CD4-positive, alpha-beta T cell treated with Interleukin-6 at 100 ng/mL for 8 hours (primary cell): ENCODE measurements at places on chromosomes 3 and 15.

GRCh38 chr15:60791216-60791615, 312.3 kb upstream of the ICE2 start:
- no peak for DNase-seq

DNA sequence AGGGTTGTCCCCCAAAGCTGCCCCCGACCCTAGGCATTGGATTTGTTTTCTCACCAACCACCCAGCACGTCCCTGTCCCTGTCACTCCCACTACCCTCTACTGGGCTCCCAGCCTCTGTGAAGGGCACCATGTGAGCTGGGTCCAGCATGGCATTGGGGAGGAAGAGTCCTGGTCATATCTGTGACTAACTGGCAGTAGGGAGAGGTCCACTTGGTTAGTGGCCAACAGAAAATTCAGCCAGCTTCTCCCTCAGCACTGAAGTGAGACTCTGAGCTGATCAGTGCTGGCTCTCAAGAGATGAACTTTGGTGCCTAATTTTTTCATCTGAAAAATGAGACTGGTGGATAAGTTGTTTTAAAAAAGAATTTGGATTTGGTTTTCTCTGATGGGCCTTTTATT, 11.3 kb upstream of the KIF23 start:
- DNase-seq, result no peak

GRCh38 chr3:172094621-172095557, 55.5 kb downstream of the FNDC3B start:
- DNase-seq, result no peak

DNA sequence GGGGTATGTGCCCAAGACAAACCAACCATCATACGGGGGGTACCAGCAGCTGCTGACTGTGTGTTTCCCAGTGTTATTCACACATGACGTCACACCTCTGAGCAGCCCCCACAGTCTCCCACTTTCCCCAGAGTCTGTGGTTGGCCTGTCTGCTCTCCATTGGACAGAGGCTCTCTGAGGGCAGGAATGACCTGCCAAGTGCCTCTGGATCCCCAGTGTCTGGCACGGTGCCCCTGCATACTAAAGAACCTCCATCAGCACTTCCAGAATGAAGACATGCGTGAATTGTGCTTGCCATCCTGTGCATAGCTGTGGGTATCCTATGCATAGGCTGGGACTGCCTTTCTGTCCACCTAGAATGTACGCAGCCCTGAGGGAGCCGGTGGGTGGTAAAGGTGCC, 3.5 kb upstream of the CCDC9B start:
- no peak for DNase-seq

DNA sequence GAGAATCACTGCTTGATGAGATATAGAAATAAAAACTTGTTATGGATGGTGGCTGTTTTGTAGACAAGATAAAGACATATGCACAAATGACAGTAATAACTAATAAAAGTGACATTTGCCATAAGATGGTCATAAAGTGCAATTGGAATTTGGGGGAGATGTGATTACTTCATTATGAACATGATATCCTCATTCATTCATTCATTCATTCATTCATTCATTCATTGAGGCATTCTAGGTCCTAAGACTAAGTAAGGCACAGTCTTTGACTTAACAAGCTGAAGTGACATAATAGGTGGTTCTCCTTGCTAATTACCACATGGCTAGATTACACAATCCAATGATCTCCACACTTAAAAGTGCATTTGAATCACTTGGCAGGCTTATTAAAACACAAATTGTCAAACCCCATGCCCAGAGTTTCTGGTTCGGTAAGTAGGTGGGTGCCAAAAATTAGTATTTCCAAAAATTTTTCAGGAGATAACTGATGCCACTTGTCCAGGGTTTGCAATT, 18.9 kb downstream of the RAP2B start:
- no peak for DNase-seq

GRCh38 chr3:54014067-54014466, 108.3 kb upstream of the CACNA2D3 start:
- no peak for DNase-seq

DNA sequence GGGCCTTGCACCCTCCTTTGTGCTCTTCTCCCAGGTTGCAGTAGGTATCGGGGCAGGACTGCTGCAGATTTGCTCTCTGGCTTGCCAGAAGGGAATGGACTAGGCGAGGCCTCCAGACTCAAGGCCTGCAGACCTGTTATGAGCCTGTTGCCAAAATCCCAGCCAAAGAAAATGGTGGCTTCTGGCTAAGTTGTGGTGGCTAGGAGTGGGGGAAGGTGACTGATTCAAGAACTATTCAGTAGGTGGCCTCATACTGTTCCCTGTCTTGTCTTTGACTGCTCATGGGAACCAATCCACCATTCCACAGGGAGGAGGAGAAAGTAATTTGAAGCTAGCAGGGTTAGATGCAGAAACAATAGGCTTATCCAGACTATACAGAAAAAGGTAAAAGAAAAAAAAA, 380.4 kb upstream of the PROK2 start:
- DNase-seq, result no peak

- no peak for DNase-seq
These were observed 24.7 kb downstream of the C3orf20 start for GRCh38 chr3:14699643-14700042.

- DNase-seq, result no peak
These were observed 41.1 kb upstream of the ZNF148 start for GRCh38 chr3:125416235-125416634.

GRCh38 chr3:123157598-123158287, 44.0 kb upstream of the SEC22A start:
- DNase-seq, result no peak

GRCh38 chr3:7881946-7882345, 619.7 kb upstream of the LMCD1 start:
- DNase-seq, result no peak

DNA sequence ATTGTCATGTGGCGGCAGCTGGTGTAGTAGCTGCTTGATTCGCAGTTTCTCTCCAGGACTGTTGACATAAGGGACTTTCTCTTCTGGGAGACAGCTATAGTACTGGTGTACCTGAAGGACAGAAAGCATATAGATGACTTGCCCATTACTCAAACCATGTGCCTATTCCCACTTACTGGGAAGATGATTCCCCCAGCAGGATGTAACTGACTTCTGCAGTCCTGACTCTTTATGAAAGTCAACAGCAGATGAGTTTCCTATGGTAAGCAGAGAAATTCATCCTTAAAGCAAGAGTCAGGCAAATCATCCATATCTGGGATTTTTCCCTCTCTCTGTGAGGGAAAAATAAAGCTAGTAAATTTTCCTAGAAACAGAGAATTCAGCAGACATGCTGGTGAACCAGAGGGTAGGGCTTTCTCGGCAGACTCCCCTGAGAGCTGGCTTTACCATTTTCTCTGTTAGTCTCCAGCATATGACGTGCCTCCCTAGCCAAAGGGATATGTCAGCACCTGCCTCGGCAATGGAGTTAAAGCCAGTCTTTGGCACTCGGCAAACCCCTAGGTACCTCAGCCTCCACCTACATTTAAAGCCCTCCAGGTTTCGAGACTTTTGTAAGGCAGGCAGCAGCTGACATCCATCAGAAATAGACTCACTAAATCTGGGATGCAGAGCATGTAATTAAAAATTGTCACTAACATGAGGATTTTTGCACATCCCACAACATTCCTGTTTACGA, 62.1 kb downstream of the PRICKLE2 start:
- DNase-seq, result no peak

DNA sequence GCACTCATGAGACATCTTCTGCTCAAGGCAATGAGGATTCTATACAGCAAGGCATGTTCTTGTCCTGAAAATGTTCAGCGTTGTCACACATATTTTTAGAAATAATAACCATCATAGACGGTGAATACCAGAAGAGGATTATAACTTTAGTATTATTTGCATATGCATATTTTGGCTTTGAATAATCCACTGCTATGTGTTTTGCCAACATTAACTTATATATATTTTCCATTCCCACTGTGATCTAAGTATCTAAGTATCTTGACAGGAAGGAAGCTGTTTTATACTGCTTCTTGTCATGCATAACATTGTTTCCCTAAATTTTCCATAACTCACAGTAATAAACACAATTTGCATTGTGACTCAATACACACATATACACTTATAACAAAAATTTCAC, 509.5 kb downstream of the TBL1XR1 start:
- DNase-seq, result no peak

DNA sequence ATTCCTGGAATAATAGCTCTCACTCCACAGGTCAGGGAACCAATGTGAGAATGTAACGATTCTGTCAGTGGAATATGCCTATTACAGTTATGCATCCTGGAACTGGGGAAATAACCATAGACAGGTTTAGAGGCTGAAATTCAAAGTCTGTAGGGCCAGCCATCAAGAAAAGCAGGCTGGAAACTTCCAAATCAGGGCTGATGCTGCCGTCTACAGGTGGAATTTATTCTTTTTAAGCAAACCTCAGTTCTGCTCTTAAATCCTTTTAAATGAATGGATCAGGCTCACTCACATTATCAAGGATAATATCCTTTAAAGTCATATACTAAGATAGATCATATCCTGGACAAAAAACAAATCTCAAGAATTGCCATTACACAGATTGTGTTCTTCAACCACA, 699.8 kb downstream of the NR2F2 start:
- no peak for DNase-seq

DNA sequence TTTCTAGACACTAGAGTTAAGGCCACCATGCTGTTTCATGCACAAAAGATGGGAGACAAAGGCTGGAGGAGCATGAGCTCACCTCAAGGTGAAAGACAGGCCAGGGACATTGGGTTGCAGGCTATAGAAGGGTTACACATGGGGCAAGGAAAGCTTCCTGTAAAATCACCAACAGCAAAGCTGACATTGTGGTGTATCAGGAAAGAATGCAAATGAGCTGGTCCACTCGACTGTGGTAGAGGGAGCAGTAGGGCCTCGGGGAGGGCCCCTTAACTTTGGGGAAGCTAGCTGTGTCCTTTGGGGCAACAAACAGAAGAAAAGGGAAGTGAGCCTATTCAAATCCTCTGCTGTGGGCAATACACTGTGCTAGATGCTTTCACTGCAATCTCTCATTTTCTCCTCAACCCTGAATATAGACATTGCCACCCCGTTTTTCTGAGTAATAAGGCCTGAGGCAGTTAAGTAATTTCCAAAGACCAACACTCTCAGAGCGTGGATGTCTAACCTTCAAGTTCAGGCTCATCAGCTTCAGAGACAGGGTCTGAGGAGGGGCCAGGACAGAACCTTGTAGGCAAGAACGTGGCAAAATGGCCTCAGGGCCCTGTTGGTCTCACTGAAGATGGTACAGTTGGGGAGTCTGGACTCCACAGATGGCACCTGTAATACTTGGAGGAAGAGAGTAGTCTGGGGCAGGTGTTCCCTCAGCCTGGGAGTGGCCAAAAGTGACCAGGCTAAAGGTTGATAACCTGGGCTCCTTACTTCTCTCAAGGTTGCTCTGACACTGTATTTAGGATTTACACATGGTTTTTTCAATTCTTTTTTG, 24.1 kb downstream of the CX3CR1 start:
- DNase-seq, result no peak

DNA sequence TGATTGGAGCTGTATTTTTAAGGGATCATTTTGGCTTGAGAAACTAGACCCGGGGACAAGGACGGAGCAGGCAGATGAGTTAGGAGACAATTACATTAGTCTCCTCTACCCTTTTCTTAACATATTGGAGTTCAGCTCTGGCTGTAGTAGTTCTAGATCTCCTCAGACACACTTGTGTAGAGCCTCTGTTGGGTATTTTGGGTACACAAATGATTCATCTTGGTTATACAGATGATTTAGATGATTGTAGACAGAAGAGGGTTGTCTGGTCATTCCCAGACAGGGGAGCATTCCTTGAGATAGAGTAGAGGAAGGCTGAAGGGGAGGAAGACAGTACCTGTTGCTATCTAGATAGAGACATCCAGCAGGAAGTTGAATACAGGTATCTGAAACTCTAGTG, 43.4 kb downstream of the CD86 start:
- no peak for DNase-seq

GRCh38 chr15:66565141-66565641, 607 bp downstream of the LCTL start:
- no peak for DNase-seq

- DNase-seq, result no peak
These were observed 314.8 kb upstream of the LRRC3B start for GRCh38 chr3:26307787-26308186.

GRCh38 chr3:183975981-183976662, 41.6 kb downstream of the ABCC5 start:
- DNase-seq, result no peak

GRCh38 chr15:36748366-36749115, 169.1 kb downstream of the CDIN1 start:
- DNase-seq, result no peak

DNA sequence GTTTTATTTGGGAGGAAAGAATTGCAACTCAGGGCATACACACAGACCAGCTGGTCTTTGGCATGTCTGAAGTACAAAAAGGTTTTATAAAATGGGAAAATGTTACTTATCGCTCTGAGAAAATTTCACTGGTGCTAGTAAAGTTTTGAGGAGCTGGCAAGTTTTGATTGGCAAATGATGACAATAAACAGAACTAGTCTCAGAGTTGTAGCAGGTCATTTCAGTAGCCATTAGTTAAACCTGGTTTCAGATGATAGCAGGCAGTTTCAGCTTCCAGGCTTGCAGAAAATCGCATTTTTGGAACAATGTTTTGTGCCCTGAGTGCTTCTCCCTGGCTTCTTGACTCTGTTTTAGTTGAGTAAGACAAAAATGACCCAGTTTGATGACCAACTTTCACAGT, 10.7 kb downstream of the B2M start:
- no peak for DNase-seq

GRCh38 chr3:115369021-115369420, 221.9 kb upstream of the ZBTB20 start:
- DNase-seq, result no peak

DNA sequence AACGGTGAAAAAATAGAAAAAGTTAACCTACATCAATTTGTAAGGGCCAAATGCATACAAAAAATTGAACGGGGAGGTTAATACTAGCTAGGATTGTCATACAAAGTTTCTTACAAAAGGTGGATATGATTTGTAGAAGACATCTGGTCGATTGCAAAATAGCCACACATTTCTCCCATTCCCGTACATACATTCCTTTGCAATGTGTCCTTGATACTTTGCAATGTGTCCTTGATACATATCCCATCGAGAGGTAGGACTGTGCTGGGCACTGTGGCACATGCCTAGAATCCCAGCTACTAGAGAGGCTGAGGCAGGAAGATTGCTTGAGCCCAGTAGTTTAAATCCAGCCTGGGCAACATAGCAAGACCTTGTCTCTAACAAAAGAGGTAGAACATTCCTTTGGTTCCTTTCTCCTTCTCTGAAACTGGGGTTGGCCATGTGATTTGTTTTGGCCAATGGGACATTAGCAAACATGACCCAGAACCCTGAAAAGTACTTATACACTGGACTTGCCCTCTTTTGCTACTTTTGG, 9.5 kb downstream of the TTBK2 start:
- DNase-seq, result no peak
